Astrocyte of the cerebellum (primary cell): ENCODE measurements at places on chromosomes 13 and 19.

DNA sequence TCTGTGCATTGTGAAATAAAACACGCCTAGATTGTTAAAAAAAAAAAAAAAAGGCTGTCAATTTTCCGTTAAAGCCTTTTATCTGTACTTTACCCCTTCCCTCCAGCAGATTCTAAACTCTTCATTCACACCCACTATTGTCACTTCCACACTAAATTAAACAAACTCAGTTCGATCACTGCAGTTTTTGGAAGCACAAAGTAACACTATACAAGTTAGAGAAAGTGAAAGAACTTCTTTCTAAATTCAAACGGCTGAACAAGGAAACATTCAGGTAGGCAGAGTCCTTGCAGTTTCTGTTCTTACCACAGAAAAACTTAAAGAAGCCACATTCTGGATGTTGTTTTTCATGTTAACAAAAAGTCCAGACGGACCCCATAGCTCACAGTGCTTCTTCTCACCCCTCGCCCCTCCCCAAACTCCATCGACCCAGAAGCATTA is 27.5 kb upstream of the UBE2L5 start:
- no peak for DNase-seq

GRCh38 chr19:53775524-53775923 is 48.6 kb downstream of the NLRP12 start:
- DNase-seq: no peak

DNA sequence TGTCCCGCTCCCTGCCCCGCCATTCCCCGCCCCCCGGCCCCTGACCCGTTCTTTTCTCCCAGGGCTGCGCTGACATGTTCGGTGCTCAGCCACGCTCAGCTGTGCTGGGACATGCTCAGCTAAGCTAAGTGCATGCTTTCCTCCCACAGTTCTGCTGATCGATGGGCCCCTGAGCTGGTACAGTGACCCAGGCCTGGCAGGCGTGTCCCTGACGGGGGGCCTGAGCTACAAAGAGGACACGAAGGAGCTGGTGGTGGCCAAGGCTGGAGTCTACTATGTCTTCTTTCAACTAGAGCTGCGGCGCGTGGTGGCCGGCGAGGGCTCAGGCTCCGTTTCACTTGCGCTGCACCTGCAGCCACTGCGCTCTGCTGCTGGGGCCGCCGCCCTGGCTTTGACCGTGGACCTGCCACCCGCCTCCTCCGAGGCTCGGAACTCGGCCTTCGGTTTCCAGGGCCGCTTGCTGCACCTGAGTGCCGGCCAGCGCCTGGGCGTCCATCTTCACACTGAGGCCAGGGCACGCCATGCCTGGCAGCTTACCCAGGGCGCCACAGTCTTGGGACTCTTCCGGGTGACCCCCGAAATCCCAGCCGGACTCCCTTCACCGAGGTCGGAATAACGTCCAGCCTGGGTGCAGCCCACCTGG is 3.7 kb downstream of the TNFSF9 start:
- DNase-seq: no peak

- peak; percentile 76 for DNase-seq
Observed at GRCh38 chr13:80783926-80784565, 443.1 kb upstream of the SPRY2 start.
